ENCODE measurements at places on chromosomes 12 and 14. TPM values are rescaled to one million over a fixed set of nuclear protein-coding genes. Genes with fewer than 3 reads are reported as not detected.

GRCh38 chr12:106227641-106228319, 20.0 kb downstream of the CKAP4 start:
- DNase-seq = no peak

- no peak for DNase-seq
Measured at GRCh38 chr14:97413022-97413539, 615.9 kb downstream of the VRK1 start.

DNA sequence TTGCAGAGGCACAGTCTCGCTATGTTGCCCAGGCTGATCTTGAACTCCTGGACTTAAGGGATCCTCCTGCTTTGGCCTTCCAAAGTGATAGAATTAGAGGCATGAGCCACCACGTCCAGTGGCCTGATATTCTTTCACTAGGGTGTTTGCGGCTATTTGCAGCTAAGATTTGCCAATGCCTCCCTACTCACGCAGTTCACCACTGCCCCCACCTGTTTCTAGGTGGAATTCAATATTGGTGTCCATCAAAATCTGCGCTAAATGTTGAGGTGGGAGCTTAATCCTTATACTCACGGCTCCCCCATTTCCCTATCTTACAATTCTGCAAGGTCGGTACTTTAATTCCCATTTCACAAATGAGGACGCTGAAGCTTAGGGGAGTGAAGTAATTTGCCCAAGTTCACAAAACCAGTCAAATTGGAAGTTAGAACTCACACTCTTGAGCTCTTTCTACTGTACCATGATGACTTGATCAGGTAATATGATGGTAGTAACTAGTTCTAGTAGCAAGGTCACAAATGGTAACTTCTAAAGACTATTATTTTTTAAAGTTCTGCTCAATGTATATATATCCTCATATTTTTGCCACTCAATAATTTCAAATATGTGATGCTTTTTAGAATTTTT, 22.1 kb upstream of the LRRC9 start:
- no peak for DNase-seq

DNA sequence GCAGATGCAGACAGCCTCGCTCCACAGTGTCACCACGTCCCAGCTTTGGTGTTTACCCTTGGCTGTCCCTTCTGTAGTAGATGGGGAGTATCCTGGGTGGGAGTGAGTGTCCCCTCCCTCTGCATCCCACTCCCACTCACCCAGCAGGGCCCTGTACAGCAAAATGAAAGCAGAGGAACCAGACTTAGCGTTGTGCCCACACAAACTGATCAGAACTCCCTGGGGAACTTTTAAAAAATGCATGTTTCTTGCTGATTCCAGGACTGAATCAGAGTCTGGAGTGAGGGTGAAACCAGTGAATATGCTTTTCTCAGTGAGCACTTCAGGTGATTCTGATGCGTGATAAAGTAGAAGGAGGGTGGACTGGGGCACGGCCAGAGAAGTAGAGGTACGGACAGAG, 2.9 kb downstream of the ACVRL1 start:
- DNase-seq = no peak

GRCh38 chr14:101191101-101191720, 287.7 kb upstream of the RTL1 start:
- DNase-seq = no peak

GRCh38 chr12:123030686-123031085, 50.2 kb downstream of the ARL6IP4 start:
- no peak for DNase-seq

GRCh38 chr14:102799684-102800562, 22.7 kb downstream of the TRAF3 start:
- DNase-seq = no peak

- no peak for DNase-seq
Measured at GRCh38 chr12:27332407-27332713, 276 bp upstream of the BMAL2 start.

GRCh38 chr14:24377657-24378056, 9.7 kb downstream of the NFATC4 start:
- DNase-seq = no peak

DNA sequence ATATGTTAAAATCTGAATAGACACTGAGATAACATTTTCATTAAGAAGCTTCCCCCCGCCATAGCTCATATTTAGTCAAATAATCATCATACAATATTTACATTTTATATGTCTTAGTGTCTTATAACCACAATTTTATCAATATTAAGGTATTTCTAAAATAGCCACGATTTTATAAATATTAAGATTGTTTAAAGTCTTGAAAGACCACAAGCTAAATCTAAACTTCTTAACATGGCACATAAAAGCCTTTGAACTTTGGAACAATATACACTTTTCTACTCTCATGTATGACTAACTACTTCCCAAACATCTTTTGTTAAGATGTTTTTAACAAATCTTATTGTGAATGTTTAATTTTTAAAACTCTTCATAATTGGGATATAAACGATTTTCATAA, 6.5 kb downstream of the USP44 start:
- no peak for DNase-seq

- no peak for DNase-seq
Measured at GRCh38 chr12:56749359-56749758, 2.8 kb downstream of the PRIM1 start.

DNA sequence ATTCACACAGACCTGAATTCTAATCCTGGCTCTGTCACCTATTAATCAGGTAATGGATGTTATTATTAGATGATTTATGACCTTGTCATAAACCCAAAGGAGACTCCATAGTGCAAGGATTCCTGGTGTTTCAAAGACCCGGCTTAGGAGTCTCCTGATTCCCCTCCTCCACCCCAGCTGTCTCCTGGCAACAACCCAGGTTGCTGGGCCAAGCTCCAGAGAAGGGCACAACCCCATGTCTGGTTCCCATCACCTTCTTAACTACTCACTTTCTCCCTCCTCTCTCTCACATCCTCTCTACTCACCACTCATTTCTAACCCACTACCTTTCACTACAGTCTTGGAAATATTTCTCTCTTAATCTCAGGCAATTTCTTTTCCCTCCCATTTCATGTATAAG, 41.6 kb downstream of the RHOJ start:
- peak; percentile 51 for DNase-seq

GRCh38 chr12:124399622-124400021, 104.7 kb downstream of the RFLNA start:
- peak; percentile 72 for DNase-seq

- no peak for DNase-seq
Measured at GRCh38 chr12:49410818-49411217, 43.6 kb downstream of the SPATS2 start.

DNA sequence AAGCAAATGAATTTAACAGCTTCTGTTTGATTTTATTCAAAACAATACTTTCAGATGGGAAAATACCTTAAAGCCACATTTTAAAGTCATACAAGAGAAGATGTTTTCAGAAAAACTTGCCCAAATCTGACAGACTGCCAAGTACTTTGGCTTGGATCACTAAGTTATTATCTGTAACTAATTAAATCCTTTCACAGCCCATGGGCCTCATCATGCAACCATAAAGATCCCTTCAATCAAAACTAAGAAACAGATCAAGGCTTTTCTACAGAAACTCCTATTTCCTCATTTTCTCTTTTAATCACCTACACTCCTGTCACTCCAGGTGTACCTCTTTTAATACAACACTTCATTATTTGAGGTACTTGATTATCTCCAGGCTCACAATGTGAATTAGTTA, 28.1 kb downstream of the BLTP3B start:
- no peak for DNase-seq

The DNAI7 gene
- 0.89 TPM for total RNA-seq

The TSFM gene
- total RNA-seq = 52.4 TPM

The C12orf60 gene
- total RNA-seq = 1.3 TPM

The PIANP gene
- total RNA-seq = 0.25 TPM

The SOX5 gene
- total RNA-seq = 4.0 TPM

The SLC16A7 gene
- total RNA-seq = 129 TPM

The P2RX2 gene
- total RNA-seq = not detected

The VASH1 gene
- 14.0 TPM for total RNA-seq

The PLA2G1B gene
- total RNA-seq = not detected

Data from left ventricle myocardium superior (tissue), 1 donor.